NK-92 treated with Interleukin-12 subunit alpha and Interleukin-12 subunit beta, amount 100 ng/mL, for 24 hours (cell line): ENCODE measurements at places on chromosomes 7 and 10.

DNA sequence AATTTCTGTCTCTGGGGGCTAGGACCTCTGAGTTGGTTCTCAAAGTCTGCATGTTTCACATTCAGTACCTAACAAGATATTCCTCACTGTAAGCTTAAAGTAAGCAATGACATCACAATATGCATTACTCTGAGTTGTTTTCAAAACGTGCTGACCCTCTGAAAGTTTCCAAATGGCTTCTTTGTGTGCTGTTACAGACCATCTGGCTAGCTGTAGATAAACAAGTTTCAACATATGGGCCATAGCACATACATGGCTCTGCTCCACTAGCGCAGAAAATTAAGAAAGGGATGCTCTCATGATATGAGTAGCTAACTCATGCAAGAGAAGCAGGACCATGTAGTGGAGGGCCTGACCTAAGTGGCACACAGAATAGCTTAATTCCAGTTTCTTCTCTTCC lies 119.0 kb downstream of the HTR7 start:
- no peak for DNase-seq

GRCh38 chr10:116477986-116478664 lies 50.5 kb downstream of the PNLIPRP3 start:
- no peak for DNase-seq

DNA sequence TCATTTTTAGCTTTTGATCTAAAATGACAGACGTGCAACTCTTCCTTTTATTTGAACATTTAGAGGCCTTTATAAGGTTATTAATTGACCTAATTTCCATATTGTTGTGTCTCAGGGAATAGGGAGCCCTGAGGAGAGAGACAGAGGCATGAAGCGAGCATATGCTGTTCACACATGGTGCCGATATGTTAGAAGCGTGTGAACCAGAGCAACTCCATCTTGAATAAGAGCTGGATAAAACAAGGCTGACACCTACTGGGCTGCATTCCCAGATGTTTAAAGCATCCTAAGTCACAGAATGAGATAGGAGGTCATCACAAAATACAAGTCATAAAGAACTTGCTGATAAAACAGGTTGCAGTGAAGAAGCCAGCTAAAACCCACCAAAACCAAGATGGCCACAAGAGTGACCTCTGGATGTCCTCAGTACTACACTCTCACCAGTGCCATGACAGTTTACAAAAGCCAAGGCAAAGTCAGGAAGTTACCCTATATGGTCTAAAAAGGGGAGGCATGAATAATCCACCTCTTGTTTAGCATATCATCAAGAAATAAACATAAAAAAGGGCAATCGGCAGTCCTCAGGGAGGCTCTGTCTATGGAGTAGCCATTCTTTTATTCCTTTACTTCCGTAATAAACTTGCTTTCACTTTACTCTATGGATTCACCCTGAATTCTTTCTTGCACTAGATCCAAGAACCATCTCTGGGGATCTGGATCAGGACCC lies 80.1 kb downstream of the SEC61G start:
- no peak for DNase-seq

DNA sequence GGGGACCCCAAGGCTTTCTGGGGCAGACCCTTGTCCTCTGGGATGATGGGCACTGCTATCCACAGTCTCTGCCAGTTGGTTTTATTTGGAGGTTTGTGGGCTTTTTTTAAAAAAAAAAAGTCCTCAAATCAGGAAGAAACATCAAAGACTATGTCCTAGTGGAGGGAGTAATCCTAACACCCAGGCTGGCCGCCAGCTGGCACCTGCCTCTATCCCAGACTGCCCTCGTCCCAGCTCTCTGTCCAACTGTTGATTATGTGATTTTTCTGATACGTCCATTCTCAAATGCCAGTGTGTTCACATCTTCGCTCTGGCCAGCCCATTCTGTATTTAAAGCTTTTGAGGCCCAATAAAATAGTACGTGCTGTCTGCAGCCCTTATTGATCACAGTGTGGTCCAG lies 61.0 kb upstream of the LRRC4 start:
- no peak for DNase-seq

DNA sequence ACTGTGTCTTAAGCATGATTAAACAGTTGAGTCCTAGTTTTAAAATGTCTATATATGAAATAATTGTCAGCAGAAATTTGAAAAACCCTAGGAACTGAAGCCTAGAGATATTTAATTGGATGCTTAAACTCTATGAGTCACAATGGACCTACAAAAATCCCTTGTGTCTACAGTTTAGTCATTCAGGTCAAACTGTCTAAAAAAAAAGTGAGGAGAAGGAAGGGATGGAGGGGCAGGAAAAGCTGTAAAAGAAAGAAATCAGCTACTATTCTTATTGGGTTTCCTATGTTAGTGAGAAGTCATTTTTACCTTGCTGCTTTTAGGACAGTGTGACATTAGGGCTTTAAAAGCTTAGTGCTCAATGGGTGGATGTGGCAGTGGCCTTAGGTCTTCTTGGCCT lies 406.1 kb upstream of the FZD8 start:
- DNase-seq = no peak

DNA sequence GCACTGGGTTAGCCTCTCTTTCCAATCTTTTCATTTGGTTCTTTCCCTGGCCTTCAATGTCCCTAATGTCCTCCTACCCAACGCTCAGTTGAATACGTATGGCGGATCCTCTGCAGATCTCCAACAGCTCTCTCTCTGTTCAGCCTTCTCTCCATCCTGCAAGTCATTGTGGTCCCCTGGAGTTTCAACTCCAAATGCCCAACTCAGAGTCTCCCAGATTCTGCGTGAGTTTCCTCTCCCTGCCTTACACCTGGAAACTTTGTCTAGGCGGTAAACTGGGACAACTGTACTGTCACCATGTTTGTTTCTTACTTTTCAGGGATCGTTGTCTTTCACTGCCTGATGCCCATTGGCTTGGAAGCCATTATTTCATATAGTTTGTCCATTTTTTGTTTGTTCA lies 273.1 kb downstream of the TNS3 start:
- DNase-seq = no peak

DNA sequence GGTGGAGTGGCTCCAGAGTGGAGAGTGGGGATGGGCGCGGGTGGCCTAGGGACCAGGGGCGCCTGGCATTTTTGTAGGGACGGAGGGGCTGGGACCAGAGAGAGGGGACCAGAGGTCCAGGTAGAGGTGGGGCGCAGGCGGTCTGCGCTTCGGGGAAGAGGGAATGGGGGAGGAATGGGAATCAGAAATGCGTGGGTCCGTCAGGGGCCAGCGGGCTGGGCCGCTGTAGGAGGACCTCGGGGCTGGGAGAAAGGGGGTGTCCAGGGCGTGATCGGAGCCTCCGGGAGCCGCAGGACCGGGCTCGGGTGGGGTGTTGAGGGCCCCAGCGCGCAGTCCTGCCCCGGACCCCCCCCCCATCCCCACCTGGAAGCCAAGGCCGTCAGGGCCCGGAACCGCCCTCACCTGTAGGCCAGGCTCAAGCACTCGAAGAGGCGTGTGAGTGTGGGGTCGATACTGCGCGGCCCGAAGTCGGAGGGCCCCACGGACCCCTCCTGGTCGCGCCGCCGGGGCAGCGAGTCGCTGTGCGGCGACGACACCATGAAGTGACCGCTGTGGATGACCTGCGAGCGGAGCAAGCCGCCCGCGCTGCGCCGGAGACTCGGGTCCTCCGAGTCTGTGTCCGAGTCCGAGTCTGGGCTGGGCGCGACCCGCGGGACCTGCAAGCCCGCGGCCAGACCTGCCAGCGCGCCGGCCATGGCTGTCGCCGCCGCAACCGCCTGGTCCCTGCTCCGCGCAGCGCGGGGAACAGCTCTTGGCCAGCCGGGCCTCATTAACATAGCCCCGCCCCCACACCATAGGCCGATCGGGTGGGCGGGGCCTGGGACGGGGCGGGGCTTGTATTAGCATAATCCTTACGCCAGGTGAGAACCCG lies at the start of gene MLXIPL:
MLXIPL (minus strand) TSS at position 725 of the 871 bp plus-strand sequence; CDS start at position 695, 30 bp downstream.
- no peak for DNase-seq

DNA sequence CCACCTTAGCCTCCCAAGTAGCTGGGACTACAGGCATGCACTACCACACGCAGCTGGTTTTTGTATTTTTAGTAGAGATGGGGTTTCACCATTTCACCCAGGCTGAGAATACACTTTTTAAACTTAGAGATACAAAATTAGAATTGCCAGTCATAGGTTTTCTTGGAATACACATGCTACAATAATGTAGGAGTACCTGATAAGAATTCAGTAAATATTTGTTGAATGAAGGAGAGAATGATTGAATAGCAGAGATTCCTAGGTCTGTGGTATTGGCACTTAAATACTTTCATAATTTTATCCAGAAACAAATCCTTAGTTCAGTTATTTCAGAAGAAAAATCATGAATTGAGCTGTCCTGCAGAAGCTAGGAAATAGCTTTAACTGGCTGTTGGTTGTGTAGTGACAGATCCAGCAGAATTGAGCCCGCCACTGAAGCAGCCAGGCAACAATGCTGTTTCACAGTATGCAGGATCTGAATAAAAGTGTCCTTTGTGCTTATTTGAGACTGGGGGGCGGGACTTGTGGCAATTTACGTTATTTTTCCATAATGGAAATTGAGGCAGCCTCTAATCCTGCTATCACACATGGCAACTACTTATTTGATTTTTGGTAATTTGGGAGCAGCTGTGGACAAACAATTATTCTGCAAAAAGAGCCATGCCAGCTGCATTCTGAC lies 31.5 kb downstream of the NRF1 start:
- DNase-seq = no peak

GRCh38 chr7:47349401-47349800 lies 232.5 kb downstream of the TNS3 start:
- DNase-seq = no peak

DNA sequence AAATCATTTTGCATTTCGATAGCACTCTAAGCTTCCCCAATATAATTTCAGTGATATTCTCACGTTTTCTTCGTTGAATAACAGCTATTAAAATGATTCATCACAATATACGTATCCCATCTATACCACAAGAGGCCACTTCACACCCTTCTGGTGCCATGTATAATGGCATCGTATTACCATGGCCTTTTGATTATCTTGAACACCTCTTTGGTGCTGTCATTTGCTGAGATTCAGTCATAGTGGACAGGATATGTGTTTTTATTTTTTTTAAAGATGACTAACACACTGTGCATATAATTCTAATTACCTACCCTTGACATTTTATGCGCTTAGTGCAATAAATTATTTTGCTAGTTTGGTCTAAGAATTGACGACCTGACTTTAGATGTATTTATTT lies 6.7 kb upstream of the INSYN2A start:
- no peak for DNase-seq

DNA sequence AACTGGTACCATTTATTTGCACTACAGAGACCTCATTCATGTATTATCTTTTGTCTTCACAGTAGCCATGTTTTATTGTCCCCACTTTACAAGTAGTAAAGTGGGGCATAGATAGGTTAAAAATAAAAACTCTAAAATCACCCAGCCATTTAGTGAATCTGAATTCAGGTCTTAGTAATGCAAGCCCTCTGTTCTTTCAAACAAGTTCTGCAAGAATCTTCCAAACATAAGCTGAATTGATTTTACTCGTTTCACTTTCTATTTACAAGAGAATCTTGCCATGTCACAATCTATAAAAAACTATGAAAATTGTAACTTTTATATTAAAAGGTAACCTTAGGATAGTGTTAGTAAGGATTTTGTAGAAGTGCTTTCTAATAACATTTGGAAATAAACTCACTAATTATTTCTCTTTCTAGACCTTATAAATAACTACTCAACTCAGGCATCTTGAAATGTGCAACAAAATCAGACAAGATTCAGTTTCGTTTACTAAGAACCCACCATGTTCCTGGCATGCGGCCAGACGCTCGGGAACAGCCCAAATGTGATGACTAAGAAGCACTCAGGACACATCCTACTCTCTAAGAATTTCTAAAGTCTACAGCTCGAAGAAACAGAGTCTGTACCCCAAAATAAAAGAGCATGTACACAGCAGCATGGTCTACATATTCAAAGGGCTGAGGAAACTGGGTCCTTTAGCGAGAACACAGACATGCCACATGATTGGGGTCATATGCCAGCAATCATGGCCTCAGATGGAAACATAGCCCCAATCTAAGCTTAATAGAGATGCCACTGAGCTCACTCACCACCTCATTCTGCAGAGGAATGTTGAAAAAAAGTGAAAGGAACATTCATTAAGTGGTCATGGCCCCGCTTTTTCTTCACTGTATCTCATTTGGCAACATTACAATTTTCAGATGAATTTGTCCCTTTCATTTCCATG lies 167.6 kb downstream of the AMPH start:
- peak; percentile 1 for DNase-seq

- DNase-seq = no peak
Measured at GRCh38 chr10:33215635-33216034, 118.8 kb downstream of the NRP1 start.
